ENCODE measurements at places on chromosomes 1 and 21. TPM values are rescaled to one million over a fixed set of nuclear protein-coding genes. Genes with fewer than 3 reads are reported as not detected.

Gene LPAR3
- total RNA-seq = 10.2 TPM

Gene OR2T33
- not detected for total RNA-seq

Gene PLEKHO1
- 74.5 TPM for total RNA-seq

Gene CD1E
- total RNA-seq = not detected

Gene MROH9
- 0.15 TPM for total RNA-seq

Gene NCAM2
- 0.45 TPM for total RNA-seq

Gene EDN2
- not detected for total RNA-seq

Gene CCDC181
- 0.38 TPM for total RNA-seq

Gene PROK1
- total RNA-seq = not detected

Gene YRDC
- 4.4 TPM for total RNA-seq

Gene ESRRG
- total RNA-seq = 0.12 TPM

Gene FAM163A
- not detected for total RNA-seq

Gene FCAMR
- total RNA-seq = not detected

Gene LINGO4
- total RNA-seq = not detected

Gene E2F2
- total RNA-seq = not detected

Gene EPHB2
- total RNA-seq = 8.1 TPM

Gene FABP3
- total RNA-seq = 19.1 TPM

All from smooth muscle cell of the coronary artery (primary cell).